ENCODE measurements at places on chromosomes 3 and 15. TPM values are rescaled to one million over a fixed set of nuclear protein-coding genes. Genes with fewer than 3 reads are reported as not detected.

RNF7 gene
- 94.7 TPM for total RNA-seq

SUCNR1 gene
- total RNA-seq = not detected

GPR149 gene
- not detected for total RNA-seq

RBMS3 gene
- not detected for total RNA-seq

DNA sequence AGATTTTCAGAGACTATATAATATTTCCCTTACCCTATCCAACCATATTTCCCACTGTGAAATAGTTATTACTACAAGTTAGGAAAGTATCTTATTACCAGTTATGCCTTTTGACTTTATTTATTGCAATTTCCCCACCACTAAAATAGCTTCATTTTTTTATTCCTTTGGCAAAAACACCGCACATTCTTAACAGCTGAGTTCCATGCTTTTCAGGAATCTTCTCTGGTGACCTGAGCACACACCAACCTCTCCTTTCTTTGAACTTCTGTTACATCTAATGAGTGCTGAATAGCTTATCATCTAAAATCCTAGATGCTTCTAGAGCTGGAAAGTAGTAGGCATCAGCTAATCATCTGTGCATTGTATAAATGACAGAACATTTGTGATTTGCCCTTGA lies 99.1 kb downstream of the UBE2E2 start:
- H3K4me3 ChIP-seq = no peak overlapping the region
- H3K27ac ChIP-seq = no peak overlapping the region
- no peaks in the 10 kb centered on the region for H3K36me3 ChIP-seq
- H3K27me3 ChIP-seq = no peaks in the 10 kb centered on the region
- no peaks in the 10 kb centered on the region for H3K4me1 ChIP-seq
- no peak for DNase-seq

- no peaks in the 10 kb centered on the region for H3K4me1 ChIP-seq
- H3K27me3 ChIP-seq = peaks cover 1% of the 10 kb centered on the region
- no peaks in the 10 kb centered on the region for H3K36me3 ChIP-seq
- no peak overlapping the region for H3K27ac ChIP-seq
These were observed 289.5 kb upstream of the RGMA start for GRCh38 chr15:93378558-93378957.

DNA sequence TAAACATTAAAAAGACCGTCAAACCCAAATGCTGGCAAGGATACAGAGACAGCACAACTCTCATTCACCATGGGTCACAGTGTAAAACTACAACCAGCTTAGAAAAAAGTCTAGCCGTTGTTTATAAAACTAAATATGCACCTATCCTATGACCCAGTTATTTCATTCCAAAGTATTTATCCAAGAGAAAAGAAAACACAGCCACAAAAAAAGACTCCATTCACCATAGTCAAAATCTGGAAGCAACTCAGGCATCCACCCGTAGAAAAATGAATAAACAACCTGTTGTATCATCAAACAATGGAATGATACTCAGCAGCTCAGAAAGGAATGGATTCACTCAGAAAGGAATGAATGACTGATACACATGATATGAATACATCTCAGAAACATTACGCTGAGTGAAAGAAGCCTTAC lies 28.6 kb downstream of the PLD1 start:
- peaks cover 3% of the 10 kb centered on the region for H3K36me3 ChIP-seq
- H3K4me1 ChIP-seq = peaks cover 79% of the 10 kb centered on the region
- no peaks in the 10 kb centered on the region for H3K27me3 ChIP-seq
- DNase-seq = peak; percentile 21

DNA sequence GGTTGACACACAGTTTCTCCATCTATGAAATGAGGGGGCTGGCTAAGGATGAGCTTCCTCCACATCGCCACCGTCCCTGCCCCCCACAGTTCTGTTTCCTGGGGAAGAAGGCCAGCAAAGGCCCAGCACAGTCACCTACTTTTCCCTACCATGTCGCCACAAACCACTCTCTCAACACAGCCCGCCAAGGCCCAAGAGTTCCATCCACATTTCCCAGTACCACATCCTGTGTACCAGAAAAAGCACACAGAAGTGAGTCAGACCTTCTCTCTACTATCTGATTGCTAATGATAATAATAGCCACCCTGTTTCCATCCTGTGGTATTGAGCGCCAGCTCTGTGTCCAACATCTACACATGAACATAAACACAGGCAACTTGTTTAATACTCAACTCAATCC lies 30.3 kb upstream of the C15orf39 start:
- H3K4me1 ChIP-seq = peaks cover 70% of the 10 kb centered on the region
- H3K4me3 ChIP-seq = no peak overlapping the region
- peak; percentile 56 for DNase-seq

DNA sequence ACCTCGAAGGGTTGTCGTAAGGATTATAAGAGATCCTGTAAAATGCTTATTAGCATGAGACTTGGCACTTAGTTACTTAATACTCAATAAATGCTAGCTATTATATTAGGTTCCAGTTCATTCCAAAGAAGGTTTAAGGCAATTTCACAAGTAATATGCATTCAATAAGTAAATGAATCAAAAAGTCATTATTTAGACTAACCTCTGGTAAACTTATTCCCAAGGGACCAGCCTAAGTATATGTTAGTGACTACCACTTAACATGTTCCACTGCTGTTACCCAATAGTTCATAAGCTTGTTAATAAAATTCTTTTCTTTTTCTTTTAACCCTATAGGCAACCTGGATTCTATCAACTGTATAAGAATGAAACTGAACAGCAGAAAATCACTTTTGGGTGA lies 5.1 kb downstream of the PDCD10 start:
- H3K27me3 ChIP-seq = peaks cover 4% of the 10 kb centered on the region
- peaks cover 1% of the 10 kb centered on the region for H3K36me3 ChIP-seq

- DNase-seq = no peak
- H3K36me3 ChIP-seq = no peaks in the 10 kb centered on the region
- peaks cover 36% of the 10 kb centered on the region for H3K4me1 ChIP-seq
- H3K4me3 ChIP-seq = no peak overlapping the region
These were observed 66.3 kb downstream of the STAG1 start for GRCh38 chr3:136685882-136686281.

DNA sequence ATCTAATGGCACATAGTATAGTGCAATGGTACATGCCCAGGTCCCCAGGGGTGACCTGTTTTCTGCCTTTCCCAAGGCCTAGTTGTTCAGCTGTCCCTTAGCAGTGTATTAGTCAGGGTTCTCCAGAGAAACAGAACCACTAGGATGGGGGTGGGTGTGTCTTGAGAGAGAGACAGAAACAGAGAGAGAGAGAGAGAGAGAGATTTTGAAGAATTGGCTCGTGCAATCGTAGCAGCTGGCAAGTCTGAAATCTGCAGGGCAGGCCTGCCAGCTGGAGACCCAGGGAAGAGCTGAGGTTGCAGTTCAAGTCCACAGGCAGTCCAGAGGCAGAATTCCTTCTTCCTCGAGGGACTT lies 90.6 kb upstream of the RNF7 start:
- no peak overlapping the region for H3K27ac ChIP-seq
- peaks cover 48% of the 10 kb centered on the region for H3K4me1 ChIP-seq
- no peaks in the 10 kb centered on the region for H3K36me3 ChIP-seq
- no peaks in the 10 kb centered on the region for H3K27me3 ChIP-seq
- peak overlapping the region; percentile 49 for H3K4me3 ChIP-seq
- DNase-seq = no peak

- no peak overlapping the region for H3K27ac ChIP-seq
- H3K27me3 ChIP-seq = 0 out of 2 replicates have a peak, but pooled peaks cover 1% of the 10 kb centered on the region
- peaks cover 17% of the 10 kb centered on the region for H3K4me1 ChIP-seq
- DNase-seq = no peak
- H3K4me3 ChIP-seq = no peak overlapping the region
These were observed 23.2 kb downstream of the CA12 start for GRCh38 chr15:63358241-63359029.

- no peak overlapping the region for H3K27ac ChIP-seq
- no peaks in the 10 kb centered on the region for H3K36me3 ChIP-seq
These were observed 61.0 kb downstream of the TPRG1 start for GRCh38 chr3:189232790-189233189.

- no peaks in the 10 kb centered on the region for H3K36me3 ChIP-seq
- peaks cover 58% of the 10 kb centered on the region for H3K4me1 ChIP-seq
- no peaks in the 10 kb centered on the region for H3K27me3 ChIP-seq
These were observed 3.3 kb upstream of the CP start for GRCh38 chr3:149224736-149225594.

- no peak overlapping the region for H3K27ac ChIP-seq
- no peaks in the 10 kb centered on the region for H3K36me3 ChIP-seq
- H3K27me3 ChIP-seq = no peaks in the 10 kb centered on the region
- H3K4me1 ChIP-seq = no peaks in the 10 kb centered on the region
These were observed 89.5 kb downstream of the ZMAT3 start for GRCh38 chr3:178982137-178982536.

- H3K36me3 ChIP-seq = no peaks in the 10 kb centered on the region
- no peak overlapping the region for H3K27ac ChIP-seq
- H3K27me3 ChIP-seq = 0 out of 3 replicates have a peak, but pooled peaks cover 4% of the 10 kb centered on the region
- no peaks in the 10 kb centered on the region for H3K4me1 ChIP-seq
- no peak overlapping the region for H3K4me3 ChIP-seq
- no peak for DNase-seq
These were observed 119.1 kb upstream of the ADAMTS9 start for GRCh38 chr3:64806668-64807605.

DNA sequence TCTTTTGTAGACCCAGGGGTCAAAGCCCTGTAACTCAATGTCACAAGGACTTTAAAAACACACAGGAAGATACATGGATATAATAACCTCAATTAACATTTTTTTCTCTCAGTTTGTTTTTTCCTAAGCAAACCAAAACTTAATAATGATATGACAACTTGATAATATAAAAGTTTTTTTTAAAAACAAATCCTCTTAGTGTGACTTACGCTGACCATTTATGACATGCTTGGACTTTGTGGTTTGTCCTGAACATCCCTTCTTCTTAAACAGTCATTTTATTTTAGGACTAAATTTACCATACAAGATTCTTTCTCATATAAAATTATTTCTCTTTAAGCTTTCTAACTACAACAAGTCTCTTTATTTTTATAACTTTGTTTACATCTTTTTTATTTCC lies 25.4 kb upstream of the FAM3D start:
- H3K27ac ChIP-seq = no peak overlapping the region
- no peaks in the 10 kb centered on the region for H3K36me3 ChIP-seq
- H3K27me3 ChIP-seq = no peaks in the 10 kb centered on the region
- no peak for DNase-seq
- H3K4me3 ChIP-seq = no peak overlapping the region
- H3K4me1 ChIP-seq = no peaks in the 10 kb centered on the region

- H3K27ac ChIP-seq = no peak overlapping the region
- DNase-seq = no peak
- peaks cover 6% of the 10 kb centered on the region for H3K4me1 ChIP-seq
- H3K4me3 ChIP-seq = peak overlapping the region; percentile 63
- no peaks in the 10 kb centered on the region for H3K36me3 ChIP-seq
These were observed 162.8 kb downstream of the CD47 start for GRCh38 chr3:107928084-107928445.

DNA sequence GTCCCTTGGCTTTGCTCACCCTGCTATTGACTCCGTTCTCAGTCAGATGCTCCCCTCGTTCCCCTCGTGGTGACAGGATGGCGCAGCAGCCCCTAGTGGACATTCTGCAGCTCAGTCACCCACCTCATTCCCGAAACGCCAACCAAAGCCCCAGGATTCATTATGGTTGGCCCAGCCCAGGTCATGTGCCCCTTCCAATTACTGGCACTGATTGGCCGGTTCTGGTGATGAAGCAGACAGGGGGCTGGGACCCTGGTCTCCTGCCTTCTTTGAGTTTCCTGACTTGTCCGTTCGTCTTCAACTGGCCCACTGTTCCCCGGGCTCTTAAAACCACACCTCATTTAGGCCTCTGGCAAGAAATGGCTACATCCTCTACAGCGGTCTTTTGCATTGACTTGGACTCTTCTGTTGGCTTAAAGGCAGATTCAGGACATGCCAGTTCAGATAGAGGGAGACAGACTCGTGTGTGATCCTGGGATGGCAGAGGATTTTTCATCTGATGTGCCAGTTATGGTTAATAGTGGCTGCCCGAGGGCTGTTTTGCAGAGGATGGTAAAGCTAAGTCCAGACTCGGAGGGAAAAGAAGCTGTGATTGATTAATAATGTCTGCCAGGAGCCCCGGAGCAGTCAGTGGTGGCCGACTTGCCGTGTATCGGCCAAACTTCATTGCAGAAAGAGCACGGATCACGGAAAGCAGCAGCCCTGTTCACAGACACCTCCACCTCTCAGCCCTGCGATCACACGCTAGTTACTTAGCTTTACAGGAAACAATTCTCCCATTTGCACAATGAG lies 37.8 kb downstream of the LSM3 start:
- H3K4me3 ChIP-seq = no peak overlapping the region
- peak; percentile 39 for DNase-seq
- peaks cover 36% of the 10 kb centered on the region for H3K4me1 ChIP-seq
- no peaks in the 10 kb centered on the region for H3K36me3 ChIP-seq
- no peaks in the 10 kb centered on the region for H3K27me3 ChIP-seq
- no peak overlapping the region for H3K27ac ChIP-seq

DNA sequence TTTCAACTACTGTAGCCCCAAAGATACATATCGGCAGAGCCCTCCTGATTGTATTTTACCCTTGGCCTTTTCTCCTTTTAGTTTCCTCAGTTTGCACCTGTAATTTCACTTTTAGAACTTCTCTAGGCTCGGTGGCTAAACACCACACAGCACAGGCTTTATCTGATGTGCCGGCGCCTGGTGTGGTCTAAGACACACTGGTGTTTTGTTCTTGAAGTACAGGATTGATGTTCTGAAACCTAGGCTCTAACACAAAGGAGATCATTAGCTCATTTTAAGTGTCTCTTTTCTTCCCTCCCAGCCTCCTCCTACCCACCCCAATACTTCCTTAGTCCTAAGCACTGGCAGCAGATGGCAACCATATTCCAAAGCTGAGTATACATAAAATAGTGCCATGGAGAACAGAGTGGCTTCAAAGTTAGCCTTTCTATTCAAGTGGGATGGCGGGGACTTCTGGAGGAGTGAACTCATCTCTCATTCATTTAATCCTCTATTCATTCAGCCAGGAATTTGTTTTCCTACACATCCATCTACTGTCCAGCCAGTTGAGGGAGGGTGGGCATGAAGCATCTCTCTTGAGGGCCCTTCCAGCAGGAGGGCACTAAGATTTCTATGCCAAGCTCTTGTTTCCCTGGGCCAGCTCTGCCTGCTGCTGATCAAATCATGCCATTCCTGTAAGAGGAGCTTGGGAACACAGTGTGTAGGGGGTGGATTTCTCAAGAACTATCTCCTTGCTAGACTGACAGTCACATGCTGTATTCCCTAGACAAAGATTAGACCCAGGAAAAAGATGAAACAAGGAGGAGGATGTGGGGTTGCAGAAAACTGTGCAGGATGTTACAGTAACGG lies 71.2 kb downstream of the TIGIT start:
- H3K27ac ChIP-seq = no peak overlapping the region
- H3K4me1 ChIP-seq = 0 out of 2 replicates have a peak, but pooled peaks cover 6% of the 10 kb centered on the region
- DNase-seq = no peak
- peaks cover 2% of the 10 kb centered on the region for H3K36me3 ChIP-seq

DNA sequence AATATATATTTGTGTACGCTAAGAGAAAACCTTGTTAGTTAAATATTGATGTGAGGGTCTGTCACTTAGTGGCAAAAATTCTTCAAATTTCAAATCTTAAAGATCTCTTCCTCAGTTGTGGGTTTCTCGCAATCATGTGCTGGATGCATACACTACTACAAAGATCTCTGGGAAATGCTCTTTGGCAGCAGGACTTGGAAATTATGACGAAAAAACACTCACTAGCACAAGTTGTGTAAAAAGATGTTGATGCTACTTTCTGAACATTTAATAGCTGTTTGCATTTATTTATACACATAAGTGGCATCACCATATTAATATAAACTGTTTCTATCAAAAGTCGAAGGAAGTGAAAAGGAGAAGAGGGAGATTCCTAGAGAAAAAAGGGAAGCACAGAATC lies 10.8 kb upstream of the NANOGP8 start:
- H3K27ac ChIP-seq = no peak overlapping the region
- DNase-seq = no peak
- H3K4me3 ChIP-seq = no peak overlapping the region
- no peaks in the 10 kb centered on the region for H3K36me3 ChIP-seq
- 0 out of 2 replicates have a peak, but pooled peaks cover under 1% of the 10 kb centered on the region for H3K4me1 ChIP-seq
